ENCODE measurements at places on chromosomes 16 and 17.

DNA sequence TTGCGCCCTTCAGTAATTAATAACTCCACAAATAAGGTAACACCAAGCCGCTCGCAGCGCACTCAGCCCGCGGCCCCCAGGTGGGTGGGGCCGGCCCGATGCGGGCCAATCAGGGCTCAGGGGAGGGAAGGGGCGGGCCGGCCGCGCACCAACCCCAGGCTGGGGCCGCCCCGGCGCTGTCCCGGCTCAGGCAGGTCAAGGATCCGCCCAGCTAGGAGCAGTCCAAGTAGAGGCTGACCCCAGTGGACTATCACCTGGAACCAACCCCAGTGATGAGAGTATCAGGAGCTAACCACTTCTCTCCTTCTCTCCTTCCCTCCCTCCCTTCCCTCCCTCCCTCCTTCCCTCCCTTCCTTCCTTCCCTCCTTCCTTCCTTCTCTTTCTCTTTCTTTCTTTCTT lies 110.8 kb downstream of the C16orf78 start:
- DNase-seq: peak; percentile 49

- DNase-seq: no peak
Measured at GRCh38 chr17:20774472-20775135, 195.1 kb downstream of the CDRT15L2 start.

GRCh38 chr17:3828151-3828851 lies 17.7 kb downstream of the NCBP3 start:
- DNase-seq: no peak

DNA sequence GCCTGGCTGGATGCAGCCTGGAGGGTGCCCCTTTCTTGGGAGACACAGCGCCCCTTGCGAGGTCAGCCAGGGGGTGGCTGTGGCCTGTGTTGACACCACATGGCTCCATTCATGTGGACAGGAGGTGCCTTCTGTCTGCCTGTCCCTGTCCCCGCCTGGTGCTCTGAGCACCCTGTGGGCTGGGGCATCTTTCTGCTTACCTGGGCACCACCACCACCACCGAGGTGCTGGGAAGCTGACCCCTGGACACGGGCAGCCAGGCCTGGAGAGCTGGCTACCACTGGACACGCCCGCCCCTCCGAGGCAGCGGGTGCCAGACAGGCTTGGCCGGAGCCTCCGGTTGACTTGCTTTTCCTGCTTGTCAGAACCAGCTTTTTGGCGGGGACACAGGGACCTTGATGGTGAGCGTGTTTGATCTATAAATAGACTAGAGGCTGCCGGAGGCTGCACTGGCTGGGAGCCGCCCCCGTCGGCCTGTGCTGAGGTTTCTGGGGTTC lies 121.3 kb upstream of the GSE1 start:
- no peak for DNase-seq

DNA sequence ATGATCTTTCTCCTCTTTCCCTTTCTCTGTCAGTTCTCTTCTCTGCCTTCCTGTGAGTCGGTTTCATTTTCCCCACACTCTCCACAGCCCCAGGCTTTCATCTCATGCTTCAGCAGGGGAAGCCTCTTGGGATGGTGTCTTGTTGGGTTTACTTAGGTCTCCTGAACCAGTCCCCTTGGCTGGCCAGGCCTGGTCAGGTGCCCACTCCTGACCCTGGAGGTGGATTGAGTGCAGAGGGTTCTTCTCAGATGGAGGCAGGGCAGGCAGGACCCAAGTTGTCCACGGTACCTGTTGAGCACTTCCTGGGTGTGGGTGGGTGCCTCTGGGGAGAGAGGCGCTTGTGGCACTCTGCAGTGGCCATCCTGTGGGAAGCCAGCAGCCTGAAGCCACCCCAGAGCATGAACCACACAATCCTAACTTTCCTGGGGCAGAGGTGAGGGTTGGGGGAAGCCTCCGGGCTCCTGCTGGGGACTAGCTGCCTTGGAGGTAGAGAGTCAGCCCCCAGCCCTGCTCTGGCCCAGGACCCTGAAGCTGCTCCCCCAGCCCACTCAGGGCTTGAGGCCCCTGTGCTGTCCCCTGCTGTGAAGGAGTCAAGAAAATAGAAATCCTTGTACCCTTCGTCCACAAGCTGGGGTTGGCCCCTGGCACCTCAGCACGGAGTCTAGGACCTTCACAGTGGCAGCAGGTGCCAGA lies 2.0 kb upstream of the RAP1GAP2 start:
- no peak for DNase-seq

- DNase-seq: no peak
Measured at GRCh38 chr16:12016291-12016947, 39.9 kb downstream of the SNX29 start.

DNA sequence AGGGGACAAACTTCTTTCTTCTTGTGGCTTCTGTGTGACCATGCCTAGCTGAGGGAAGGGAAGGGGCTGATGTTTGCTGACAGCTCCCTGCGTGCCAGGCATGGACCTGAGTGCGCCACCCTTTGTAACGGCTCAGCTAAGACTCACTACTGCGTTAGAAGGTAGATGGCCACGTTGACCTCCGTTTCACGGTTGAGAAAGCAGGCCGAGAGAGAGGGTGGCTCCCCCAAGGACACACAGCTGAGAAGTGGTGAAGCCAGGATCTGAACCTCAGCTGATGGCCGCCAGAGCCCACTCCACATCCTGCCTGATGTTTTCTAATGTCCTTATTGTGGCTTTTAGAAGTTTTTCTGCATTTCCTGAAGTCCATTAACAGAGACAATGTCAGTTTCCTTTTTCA lies 45.1 kb downstream of the RGS9 start:
- no peak for DNase-seq

GRCh38 chr17:77320044-77320440 lies 179.3 kb downstream of the SEC14L1 start:
- DNase-seq: no peak

- no peak for DNase-seq
Measured at GRCh38 chr17:82611140-82612058, 36.8 kb downstream of the WDR45B start.

DNA sequence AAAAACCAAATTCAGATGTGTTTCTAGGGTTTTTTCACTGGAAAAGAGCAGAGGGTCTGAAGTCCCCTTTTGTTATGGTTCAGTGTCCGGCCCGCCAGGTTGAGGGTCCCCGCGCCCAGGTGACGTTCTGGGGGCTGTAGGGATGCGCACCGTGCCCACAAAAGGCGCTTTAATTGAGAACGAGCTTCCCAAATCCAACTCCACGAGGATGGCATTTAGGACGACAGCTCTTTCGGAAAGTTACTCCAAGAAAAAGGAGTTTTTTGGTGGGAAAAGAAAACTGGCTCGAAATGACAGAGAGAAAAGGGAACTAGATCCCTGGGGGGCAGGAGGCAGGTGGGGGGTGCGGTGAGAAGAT lies 15.9 kb upstream of the ZFHX3 start:
- no peak for DNase-seq

DNA sequence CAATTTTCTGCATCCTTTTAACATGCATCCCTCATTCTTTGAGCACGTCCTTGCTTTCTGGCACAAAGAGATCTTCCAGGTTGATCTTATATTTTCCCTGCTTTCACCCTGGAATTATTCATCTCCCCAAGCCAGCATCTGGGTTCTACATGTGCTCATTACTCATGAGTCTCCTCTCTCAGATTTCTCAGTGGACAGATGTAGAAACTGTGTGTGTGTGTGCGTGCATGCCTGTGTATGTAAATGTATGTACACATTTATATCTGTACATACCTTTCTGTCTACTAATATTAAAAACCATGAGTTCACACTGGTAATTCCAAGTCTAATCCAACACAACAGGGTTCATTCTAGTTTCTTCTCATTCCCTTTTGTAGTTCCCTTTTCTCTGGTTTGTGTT lies 41.9 kb upstream of the NSRP1 start:
- no peak for DNase-seq

DNA sequence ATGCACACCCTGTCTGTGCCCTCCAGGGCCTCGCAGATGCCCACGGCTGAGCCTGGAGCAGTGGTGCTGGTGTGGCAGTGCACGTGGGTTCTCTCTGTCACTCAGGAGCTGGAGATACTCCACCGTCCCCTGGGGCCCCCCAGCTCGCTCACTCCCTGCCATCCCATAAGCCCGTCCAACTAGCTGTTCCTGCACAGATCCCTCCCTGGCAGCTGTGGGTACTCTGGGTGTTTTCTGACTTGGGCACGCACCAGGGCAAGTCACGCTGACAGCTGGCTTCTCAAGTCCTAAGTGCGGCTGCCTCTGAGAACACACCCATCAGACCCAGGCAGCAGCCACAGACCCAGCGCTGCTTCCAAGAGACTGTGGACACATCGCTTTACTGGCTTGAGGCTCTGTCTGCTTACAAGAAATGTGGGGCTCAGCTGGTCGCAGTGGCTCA lies 25.4 kb upstream of the ITGB4 start:
- no peak for DNase-seq

DNA sequence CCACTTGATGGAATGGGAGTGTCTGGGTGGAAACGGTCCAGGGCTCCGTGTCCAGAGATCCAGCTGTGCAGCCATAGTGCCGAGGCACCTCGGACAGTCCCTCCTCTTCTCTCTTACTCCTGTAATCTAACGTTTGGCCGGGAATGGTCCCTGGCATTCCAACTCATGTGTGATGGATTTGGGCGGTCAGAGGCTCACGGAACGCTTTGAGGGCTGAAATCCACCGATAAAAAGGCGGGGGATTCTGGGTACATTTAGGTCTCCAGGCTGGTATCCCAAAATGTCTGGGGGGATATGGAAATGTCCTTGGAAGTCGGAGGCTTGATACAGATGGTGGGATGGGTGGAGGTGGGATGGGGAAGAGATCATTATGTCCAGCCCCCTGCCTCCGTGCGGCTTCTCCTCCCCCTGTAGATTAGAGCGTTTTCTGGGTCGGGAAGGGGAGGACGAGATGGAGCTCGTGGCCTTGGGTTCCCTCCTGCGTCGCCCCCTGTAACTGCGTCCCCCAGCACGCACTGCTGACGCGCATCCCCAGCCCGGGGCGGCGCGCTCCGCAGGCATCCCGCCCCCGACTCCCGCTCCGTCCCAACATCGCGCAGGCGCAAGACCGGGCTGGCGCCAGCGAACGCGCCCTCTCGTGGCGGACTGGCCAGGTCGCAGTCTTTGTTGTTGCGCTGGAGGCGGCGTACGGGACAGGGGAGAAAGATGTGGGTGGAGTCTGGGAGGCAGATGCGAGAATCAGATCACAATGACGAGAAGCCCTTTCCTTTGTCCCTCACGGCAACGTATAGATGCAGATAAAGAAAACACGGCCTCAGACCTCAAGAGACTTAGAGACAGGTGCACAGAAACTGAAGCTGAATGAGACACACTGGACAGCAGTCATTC lies 4.5 kb upstream of the SGCA start:
- peak; percentile 99 for DNase-seq

DNA sequence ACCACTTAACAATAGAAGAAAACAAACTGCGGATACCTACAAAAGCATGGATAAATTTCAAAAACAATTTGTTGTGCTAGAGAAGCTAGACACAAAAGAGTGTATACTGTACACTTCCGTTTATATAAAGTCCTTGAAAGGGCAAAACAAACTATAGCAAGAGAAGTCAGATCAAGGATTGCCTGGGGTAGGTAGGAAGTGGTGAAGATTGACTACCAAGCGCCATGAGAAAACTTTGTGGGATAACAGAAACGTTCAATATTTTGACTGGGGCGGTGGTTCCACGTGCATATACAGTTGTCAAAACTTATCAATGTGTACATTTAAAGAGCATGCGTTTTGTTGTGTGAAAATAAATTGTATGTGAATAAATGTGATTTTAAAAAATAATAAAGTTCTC lies 55.6 kb upstream of the CCL2 start:
- no peak for DNase-seq

DNA sequence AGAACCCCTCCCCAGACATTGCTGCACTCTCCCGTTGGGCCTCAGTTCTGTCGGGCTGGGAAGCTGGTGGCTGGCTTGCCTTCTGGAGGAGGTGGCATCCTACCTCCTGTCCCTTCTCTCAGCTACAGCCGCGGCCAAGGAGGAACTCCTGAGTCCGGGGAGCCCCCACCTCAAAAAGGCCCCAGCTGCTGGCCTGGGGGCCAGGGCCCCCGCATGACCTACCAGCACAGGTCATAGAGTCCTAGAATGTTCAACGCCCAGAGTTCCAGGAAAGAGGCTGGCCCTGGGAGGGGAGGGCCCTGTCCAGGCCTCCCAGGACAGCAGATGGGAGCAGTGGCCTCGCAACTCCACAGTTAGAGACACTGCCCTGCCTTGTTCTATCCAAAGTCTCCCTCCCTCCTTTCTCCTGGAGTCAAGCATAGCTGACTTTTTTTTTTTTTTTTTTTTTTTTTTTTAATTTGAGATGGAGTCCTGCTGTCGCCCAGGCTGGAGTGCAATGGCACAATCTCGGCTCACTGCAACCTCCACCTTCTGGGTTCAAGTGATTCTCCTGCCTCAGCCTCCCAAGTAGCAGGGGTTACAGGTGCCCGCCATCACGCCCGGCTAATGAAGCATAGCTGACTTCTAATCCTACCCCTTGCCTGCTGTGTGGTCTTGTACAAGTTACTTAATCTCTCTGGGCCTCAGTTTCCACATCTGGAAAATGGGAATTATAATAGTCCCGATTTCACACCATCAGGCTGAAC lies 7.1 kb downstream of the CARHSP1 start:
- no peak for DNase-seq

DNA sequence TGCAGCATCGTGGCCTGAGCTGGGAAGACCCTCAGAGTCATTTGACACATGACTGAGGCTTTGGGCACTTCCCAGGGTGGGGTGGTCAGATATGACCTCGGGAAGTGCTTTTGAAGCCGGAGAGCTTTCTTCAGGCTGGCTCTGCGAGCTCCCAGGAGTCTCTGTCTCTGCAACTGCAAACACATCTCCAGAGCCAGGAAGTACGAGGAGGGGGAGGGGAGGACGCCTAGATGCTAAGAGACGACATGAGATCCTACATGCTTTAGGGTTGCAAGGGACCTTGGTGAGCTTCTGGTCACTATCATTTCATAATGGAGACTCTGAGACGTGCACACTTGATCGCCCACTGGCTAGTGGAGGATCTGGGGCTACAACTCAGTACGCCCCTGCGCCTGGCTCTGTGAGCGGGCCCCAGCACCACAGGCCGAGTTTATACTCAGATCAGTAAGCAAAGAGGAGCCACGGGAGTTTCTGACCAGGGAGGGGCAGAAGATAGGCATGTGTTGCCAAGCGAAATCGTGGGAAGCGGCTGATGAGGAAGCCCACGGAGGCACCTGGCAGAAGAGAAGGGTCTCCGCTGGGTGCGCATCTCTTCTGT lies 527 bp upstream of the MGAT5B start:
- no peak for DNase-seq

- DNase-seq: no peak
Measured at GRCh38 chr16:76985392-76986045, 205.5 kb upstream of the MON1B start.

GRCh38 chr16:51762081-51762996 lies 611.3 kb upstream of the SALL1 start:
- peak; percentile 91 for DNase-seq

- DNase-seq: no peak
Measured at GRCh38 chr16:70391881-70392481, 45.3 kb downstream of the DDX19A start.
